ENCODE measurements at places on chromosomes 16 and 17. TPM values are rescaled to one million over a fixed set of nuclear protein-coding genes. Genes with fewer than 3 reads are reported as not detected.

- H3K4me1 ChIP-seq, result no peaks in the 10 kb centered on the region
- DNase-seq, result no peak
- no peaks in the 10 kb centered on the region for H3K36me3 ChIP-seq
- no peaks in the 10 kb centered on the region for H3K27me3 ChIP-seq
- no peak overlapping the region for H3K4me3 ChIP-seq
These were observed 239.8 kb downstream of the CHD9NB start for GRCh38 chr16:52812678-52813556.

The CCDC78 gene
- 0.41 TPM for polyA plus RNA-seq

DNA sequence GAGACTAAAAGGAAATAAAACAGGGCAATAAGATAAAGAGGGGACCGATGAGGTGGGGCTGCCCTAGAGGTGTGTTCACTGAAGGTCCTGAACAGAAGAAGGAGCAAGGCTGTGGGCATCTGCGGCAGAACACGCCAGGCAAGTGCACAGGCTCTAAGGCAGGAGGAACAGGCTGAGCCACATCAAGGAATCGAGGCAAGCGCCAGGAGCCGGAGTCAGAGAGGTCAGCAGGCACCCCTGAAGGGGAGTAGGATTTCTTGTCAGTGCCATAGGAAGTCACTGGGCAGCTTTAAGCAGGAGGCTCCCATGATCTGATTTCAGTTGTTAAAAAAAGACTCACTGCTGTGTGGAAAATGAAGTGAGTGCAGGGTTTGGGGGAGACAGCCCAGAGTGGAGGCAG is 186.5 kb downstream of the KATNIP start:
- peaks cover 35% of the 10 kb centered on the region for H3K36me3 ChIP-seq
- H3K4me1 ChIP-seq, result no peaks in the 10 kb centered on the region
- H3K4me3 ChIP-seq, result no peak overlapping the region
- peak overlapping the region; percentile 3 for H3K27ac ChIP-seq
- DNase-seq, result no peak
- H3K27me3 ChIP-seq, result no peaks in the 10 kb centered on the region

- H3K4me1 ChIP-seq, result no peaks in the 10 kb centered on the region
- no peak overlapping the region for H3K27ac ChIP-seq
- DNase-seq, result no peak
- peaks cover 17% of the 10 kb centered on the region for H3K27me3 ChIP-seq
These were observed 22.2 kb upstream of the DNAH17 start for GRCh38 chr17:78599419-78599818.

DNA sequence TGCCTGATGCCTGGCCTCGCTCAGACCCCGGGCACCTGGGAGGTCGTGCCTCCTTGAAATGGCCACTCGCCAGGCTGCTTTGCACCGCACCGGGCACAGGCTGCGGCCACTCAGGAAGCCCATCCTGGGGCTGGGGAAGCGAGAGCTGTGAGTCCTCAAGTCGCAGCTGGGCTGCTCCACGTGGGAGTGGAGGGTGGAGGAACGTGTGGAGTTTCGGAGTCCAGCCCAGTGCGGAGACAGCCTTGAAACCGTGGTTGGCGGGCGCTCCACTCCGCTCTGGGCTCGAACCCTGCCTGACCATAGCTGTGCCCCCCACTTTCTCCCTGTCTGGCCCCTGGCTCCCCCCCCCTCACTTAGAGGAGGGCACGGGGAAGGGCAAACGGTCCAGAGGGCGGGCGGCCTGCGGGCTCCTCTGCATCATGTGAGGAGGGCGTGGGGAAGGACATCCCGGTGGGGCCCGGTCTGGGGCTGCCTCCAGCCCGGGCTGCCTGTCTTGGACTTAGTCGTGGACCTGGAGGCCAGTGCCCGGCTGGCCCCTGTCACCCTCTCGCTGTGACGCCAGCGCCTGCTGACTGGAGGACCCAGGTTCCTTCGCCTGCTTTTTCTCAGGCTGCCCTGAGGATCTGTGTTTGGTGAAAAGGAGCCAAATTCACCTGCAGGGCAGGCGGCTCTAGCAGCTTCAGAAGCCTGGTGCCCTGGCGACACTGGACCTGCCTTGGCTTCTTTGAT is 2.5 kb downstream of the UBE2I start:
- peaks cover 7% of the 10 kb centered on the region for H3K36me3 ChIP-seq
- peak overlapping the region; percentile 47 for H3K27ac ChIP-seq
- H3K4me3 ChIP-seq, result peak overlapping the region; percentile 99

The SAMD14 gene
- polyA plus RNA-seq, result not detected

The COL1A1 gene
- 0.23 TPM for polyA plus RNA-seq

The PIK3R6 gene
- not detected for polyA plus RNA-seq

GRCh38 chr16:84183572-84183875 is 3.3 kb downstream of the TAF1C start:
- peaks cover 9% of the 10 kb centered on the region for H3K36me3 ChIP-seq
- no peak for DNase-seq
- no peak overlapping the region for H3K4me3 ChIP-seq
- no peak overlapping the region for H3K27ac ChIP-seq

DNA sequence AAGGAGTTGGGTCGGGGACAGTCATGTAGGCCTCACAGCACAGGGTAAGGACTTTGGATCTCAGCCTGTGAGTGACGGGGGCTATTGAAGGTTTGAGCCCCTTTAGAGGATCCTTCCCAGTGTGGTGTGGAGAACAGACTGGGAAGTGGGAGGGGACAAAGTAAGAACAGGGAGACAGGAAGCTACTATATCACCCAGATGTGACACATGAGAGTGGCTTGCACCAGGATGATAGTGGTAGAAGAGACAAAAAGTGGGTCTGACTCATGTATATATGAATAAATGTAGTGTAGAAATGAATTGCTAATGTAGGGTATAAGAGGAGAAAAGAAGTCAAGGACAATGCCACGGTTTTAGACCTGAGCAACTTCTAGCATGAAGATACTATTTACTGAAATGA is 4.5 kb downstream of the NUP93 start:
- H3K4me3 ChIP-seq, result no peak overlapping the region
- H3K4me1 ChIP-seq, result peaks cover 18% of the 10 kb centered on the region
- no peak overlapping the region for H3K27ac ChIP-seq
- no peaks in the 10 kb centered on the region for H3K36me3 ChIP-seq

DNA sequence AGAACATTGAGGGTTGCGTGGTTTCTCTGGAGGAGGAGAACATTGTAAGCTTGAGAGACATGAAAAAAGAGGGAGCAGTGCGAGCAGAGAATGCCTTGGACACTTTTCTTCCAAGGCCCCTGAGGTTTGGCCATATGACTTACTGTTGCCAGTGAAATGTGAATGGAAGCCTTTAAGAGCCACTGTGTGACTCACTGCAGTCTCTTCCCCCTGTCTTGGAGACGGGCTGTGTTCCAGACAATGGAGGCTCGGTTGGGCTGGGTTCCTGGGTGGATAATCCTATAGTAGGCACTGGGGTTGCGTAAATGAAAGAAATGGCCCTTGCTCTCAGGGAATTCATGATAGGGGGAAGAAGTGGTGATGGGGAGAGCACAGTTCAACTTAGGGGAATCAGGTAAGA is 75.5 kb downstream of the SHISA9 start:
- H3K4me1 ChIP-seq, result no peaks in the 10 kb centered on the region
- no peaks in the 10 kb centered on the region for H3K36me3 ChIP-seq
- no peaks in the 10 kb centered on the region for H3K27me3 ChIP-seq

The TEX14 gene
- 0.44 TPM for polyA plus RNA-seq

GRCh38 chr16:8904018-8904430 is 21.9 kb downstream of the LITAFD start:
- no peak for DNase-seq
- peaks cover 10% of the 10 kb centered on the region for H3K36me3 ChIP-seq
- H3K4me3 ChIP-seq, result no peak overlapping the region

The P2RX5 gene
- polyA plus RNA-seq, result 731 TPM

The SOX9 gene
- not detected for polyA plus RNA-seq

The SRSF2 gene
- polyA plus RNA-seq, result 125 TPM

DNA sequence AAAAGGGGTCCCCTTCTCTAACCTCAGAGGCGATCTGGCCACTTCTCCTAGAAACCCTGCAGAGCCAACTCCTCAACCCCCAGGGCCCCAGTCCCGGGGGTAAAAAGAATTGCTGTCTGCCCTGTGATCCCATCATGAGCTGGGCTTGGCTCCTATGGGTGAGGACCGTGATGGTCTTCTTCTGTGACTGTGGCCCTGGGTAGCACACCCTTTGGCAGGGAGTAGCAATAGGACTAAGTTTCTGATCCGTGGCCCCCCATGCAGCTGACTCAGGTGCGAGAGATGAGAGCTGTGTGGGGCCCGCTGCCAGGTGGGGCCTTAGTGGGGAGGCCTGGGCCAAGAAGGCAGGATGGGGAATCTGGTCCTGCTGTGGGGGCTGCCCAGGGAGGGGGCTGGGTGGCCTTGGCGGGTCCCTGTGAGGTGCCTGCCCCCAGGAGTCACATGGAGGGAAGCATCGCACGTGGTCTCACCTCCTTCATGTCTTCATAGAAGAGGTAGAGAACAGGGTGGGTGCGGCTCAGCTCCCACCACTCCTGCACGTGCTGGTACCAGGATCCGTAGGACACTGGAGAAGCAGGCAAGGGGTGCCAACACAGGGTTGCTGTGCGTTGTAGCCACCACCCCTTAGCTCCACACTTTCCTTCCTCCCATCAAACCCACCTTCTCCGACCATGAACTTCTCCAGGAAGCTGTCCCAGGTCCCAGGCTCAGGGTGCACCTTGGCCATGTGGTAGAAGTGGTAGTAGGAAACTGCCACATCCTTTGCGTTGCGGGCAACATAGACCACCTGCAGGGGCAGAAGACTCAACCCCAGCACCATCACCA is 3.3 kb downstream of the SULT1A1 start:
- no peak for DNase-seq
- H3K4me1 ChIP-seq, result peaks cover 5% of the 10 kb centered on the region
- H3K36me3 ChIP-seq, result no peaks in the 10 kb centered on the region
- no peaks in the 10 kb centered on the region for H3K27me3 ChIP-seq
- no peak overlapping the region for H3K27ac ChIP-seq
- H3K4me3 ChIP-seq, result no peak overlapping the region

- no peaks in the 10 kb centered on the region for H3K36me3 ChIP-seq
- no peak for DNase-seq
- no peak overlapping the region for H3K27ac ChIP-seq
- H3K27me3 ChIP-seq, result peaks cover 56% of the 10 kb centered on the region
- H3K4me3 ChIP-seq, result no peak overlapping the region
- peaks cover 6% of the 10 kb centered on the region for H3K4me1 ChIP-seq
These were observed 21.6 kb downstream of the IGF2BP1 start for GRCh38 chr17:49018748-49019147.

The C16orf54 gene
- 70.0 TPM for polyA plus RNA-seq

DNA sequence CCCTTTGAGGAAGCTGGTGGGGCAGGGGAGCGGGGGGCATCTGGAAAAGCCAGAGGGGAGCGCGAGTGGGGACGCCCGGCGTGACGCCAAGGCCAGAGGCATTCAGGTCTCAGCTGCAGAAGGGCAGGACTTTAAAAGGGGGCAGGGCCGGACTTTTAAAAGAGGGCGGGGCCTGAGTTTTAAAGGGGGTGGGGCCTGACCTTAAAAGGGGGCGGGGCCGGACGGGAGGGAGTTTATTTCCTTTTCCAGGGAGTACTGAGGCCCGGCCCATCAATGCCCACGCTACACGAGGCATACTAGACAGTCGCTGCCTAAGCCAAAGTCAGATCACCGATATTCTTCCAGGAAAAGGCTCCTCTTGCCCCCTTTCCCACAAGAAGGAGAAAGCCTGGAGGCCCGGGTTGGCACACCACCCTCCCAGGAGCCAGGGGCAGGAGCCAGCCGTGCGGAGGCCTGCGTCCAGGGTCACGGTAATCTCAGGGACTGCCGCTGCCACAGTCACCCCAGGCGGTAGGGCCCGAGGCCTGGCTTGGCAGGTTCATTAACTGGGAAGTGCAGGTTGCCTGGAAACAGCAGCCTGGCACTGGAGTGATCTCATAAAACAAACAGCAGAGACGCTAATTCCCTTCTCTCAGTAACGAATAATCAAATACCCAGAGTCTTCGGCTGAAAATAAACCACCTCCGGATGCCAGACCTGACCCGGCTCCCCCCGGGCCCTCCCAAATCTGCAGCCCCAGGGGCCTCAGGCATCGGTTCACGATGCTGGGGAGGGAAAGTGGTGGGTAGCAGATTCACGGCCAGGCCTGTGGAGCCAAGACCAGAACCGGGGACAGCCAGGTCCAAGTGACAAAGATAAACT is 90.7 kb downstream of the TIMM22 start:
- no peak overlapping the region for H3K4me3 ChIP-seq
- no peaks in the 10 kb centered on the region for H3K4me1 ChIP-seq
- DNase-seq, result no peak
- H3K27me3 ChIP-seq, result no peaks in the 10 kb centered on the region

The PIK3R5 gene
- 10.0 TPM for polyA plus RNA-seq

GRCh38 chr16:17414421-17414820 is 56.3 kb downstream of the XYLT1 start:
- H3K4me1 ChIP-seq, result peaks cover 85% of the 10 kb centered on the region
- no peaks in the 10 kb centered on the region for H3K36me3 ChIP-seq
- DNase-seq, result peak; percentile 70
- peak overlapping the region; percentile 87 for H3K4me3 ChIP-seq
- H3K27me3 ChIP-seq, result no peaks in the 10 kb centered on the region
- peak overlapping the region; percentile 99 for H3K27ac ChIP-seq

The PLA2G10 gene
- polyA plus RNA-seq, result not detected

GRCh38 chr16:52647588-52647987 is 100.6 kb upstream of the TOX3 start:
- no peaks in the 10 kb centered on the region for H3K36me3 ChIP-seq
- H3K4me3 ChIP-seq, result no peak overlapping the region
- H3K4me1 ChIP-seq, result no peaks in the 10 kb centered on the region
- DNase-seq, result no peak

- H3K27me3 ChIP-seq, result no peaks in the 10 kb centered on the region
- no peak overlapping the region for H3K4me3 ChIP-seq
- H3K27ac ChIP-seq, result no peak overlapping the region
- no peak for DNase-seq
These were observed 1.1 kb downstream of the SEPTIN12 start for GRCh38 chr16:4787068-4787467.

DNA sequence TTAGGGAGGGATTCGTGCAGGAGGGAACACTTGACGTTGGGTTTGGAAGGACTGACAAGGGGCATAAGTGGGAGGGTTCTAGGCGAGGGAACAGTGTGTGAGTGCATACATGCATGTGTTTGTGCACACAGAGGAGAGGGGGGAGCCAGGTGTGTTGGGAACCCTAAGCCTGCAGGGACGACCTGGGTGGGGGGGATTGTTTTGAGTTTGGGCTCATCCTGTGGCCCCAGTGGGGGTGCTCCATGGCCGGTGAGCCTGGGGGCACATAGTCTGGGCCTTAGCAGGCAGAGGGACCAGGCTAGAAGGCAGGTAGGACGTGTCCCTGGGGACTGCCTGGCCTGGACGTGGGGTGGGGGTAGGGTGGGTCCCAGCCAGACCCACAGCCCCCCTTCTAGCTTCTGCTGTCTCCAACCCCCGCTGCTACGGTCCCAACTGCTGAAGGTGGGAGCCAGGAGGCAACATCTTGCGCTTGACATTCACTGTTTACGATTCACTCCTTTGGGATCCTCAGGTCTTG is 11.9 kb upstream of the RASD1 start:
- no peak for DNase-seq
- H3K4me3 ChIP-seq, result no peak overlapping the region
- no peak overlapping the region for H3K27ac ChIP-seq
- peaks cover 5% of the 10 kb centered on the region for H3K4me1 ChIP-seq

Measured in naive B cell (primary cell).